Thoracic aorta (tissue), 2 donors: ENCODE measurements at places on chromosomes 16 and 17.

DNA sequence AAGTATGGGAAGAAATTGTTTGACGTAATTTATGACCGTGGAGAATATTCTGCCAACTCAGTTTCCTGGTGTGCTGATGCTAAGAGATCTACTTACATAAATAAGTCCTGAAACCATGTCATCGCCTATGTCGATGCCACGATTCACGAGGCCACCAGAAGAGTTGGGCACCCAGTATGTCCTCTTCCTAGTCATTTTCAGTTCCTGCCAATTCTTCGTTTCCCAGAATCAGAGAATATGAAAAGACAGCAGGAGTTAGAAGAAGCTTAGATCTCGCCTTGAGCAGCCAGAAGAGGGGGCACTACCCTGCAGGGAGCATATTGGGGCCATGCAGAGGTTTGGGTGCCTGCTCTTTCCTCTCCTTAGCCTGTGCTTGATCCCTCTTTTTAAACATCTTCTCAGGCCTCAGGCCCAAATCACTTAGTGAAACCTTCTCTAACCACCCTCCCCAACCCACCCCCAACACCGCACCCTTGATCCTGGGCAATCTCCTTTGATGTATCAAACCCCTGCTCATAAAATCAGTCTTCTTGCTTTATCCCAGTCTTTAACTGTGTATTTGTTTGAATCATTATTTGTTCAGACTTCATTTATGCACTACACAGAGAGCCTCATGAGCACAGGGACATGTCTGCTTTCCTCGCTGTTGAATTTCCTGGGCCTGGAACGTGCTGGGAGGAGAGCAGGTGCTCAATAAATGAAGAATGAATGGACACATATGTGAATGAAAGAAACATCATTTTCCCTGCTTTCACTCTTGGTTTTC lies 12.2 kb upstream of the LONP2 start:
- no peak for DNase-seq

DNA sequence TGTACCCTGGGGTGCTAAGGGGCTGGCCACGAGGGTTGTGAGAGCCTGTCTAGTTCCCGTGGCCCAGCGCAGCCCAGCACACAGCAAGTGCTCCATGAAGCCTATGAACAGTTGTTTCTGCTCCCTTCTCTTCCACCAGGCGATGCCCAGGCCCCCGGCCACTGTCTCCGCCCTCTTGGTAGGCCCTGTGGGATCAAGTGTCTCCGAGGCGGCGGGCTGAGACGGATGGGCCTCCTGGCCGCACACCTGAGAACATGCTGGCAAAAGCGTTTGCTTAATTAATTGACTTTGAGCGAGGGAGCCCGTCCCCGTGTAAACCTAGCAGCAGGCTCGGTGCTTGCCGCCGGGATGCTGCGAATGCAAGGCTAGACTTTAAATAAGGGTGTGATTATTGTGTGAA lies 129.7 kb upstream of the GSE1 start:
- DNase-seq = no peak

GRCh38 chr17:59763861-59764260 lies 56.4 kb downstream of the VMP1 start:
- no peak for DNase-seq

- no peak for DNase-seq
Measured at GRCh38 chr16:19884611-19885450, at the start of gene GPRC5B. Gene GPRC5B, minus strand, starts transcription at chr16:19884848. Its CDS starts 12,003 bp downstream, at chr16:19872845.

- no peak for DNase-seq
Measured at GRCh38 chr17:30559656-30560055, 82.4 kb downstream of the GOSR1 start.

- no peak for DNase-seq
Measured at GRCh38 chr17:60168654-60169053, 18.9 kb downstream of the CA4 start.

- no peak for DNase-seq
Measured at GRCh38 chr17:75524970-75525805, at the start of gene LLGL2. Gene LLGL2, plus strand, starts transcription at chr17:75525697. Its CDS starts 17,730 bp downstream, at chr17:75543427.

GRCh38 chr16:11190588-11191560 lies 65.1 kb downstream of the SOCS1 start:
- no peak for DNase-seq

DNA sequence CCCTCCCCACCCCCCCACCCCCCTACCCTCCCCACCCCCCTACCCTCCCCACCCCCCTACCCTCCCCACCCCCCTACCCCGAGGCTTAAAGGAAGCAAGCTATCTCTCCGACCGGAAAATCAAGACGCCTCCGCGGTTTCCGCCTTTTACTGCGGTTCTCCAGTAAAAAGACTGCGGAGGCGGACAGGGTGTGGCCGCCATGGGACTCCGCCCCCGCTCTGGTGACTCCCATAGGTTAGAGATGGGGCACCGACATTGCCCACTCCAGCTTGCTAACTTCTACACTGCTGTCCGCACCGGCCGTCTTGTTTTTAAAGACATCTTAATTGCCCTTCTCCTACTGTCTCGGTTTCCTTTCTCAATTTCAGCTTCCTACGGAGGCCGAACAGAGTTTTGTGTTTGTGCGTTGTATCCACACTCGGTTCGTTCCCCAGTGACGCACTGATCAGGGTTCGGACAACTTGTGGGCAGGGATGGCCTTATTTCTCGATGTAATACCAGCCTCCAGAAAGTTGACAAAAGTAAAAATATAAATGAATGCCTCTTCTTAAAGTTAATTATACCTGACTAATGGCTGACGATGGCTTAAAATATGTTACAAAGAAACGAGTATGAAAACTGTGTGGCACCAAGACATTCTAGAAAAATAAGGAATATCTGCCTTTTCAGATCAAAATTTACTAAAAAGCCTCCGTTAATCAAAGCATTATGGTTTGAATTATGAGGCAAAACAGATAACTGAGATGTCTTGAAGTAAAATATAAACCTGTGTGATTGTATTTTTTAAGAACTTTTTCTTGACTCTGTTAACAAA lies 1.1 kb upstream of the ZNF200 start:
- no peak for DNase-seq

DNA sequence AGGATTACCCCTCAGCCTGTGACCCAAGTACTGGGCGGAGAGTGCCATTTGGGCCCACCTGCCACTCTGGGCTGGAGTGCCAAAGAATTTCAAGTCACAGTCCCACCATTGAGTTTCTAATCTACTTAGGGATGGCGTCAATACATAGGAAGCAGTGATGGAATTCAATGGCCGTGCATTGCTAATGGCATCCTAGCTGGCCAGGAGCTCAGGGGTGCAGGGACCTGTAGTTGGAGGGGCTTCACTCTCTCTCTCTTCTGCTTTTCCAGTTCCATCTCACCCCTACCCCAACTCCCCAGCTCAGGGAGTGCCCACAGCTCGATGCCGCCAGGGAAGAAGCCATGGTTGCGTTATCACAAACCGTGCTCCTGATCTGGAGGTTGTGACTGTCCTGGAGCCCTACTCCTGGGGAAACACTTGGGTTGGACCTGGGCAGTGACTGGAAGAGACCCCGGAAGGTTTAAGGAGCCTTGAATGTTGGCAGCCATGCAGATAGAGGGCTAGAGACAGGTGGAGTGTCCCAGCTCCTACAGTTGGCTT lies 2.4 kb downstream of the MMP15 start:
- no peak for DNase-seq

DNA sequence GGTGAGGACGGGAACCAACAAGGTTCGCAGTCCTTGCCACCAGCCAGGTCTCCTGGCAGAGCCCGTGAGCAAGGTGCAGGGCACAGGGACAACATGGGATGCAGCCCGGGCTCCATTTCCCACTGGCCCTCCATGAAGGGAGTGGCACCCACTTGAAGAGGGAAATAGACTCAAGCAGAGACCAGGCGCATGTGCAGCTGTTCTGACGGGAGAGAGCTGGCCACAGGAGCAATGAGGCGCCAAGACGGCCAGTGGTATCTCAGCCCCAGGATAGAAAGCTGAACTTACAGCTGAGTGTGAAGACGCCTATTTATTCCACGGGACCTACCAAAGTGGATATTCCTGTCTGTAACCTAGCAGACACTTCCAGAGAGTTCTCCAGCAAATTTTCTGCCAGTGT lies 8.2 kb upstream of the FOXJ1 start:
- DNase-seq = no peak

- no peak for DNase-seq
Measured at GRCh38 chr16:56780646-56781045, 50.7 kb downstream of the NUP93 start.

DNA sequence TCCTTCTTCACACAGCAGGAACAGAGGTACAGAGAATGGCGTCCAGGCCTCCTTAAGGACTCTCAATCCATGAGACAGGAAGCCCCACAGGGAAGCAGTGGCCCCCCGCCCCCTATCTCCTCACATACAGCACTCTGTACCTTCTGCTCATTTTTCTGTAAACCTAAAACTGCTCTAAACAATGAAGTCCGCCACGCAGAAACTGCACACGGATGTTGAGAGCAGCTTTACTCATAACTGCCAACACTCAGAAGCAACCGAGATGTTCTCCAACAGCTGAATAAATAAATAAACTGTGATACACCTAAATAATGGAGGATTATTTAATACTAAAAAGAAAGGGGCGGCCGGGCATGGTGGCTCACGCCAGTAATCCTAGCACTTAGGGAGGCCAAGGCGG lies 9.9 kb downstream of the TBC1D16 start:
- no peak for DNase-seq

DNA sequence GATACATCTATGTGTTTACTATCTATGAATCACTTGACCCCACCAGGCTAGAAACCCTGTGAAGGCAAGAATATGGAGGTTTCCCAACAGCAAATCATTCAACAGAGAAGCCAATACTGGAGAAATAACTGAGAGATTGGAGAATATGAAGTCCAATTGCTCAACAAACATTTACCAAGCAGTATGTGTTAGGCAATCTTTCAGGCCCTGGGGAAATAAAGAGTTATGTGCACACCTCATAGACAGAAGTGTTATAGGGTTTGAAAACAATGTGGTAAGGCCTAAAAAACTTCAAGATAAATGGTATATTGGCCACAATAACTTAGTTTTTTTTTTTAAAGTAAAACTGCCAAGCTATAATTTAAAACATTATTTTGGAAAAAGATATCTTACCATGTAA lies 1245.8 kb downstream of the CDH11 start:
- DNase-seq = no peak

- no peak for DNase-seq
Measured at GRCh38 chr16:83530293-83530692, 277.5 kb upstream of the HSBP1 start.

GRCh38 chr16:57736419-57737351 lies 1.1 kb downstream of the KATNB1 start:
- no peak for DNase-seq

DNA sequence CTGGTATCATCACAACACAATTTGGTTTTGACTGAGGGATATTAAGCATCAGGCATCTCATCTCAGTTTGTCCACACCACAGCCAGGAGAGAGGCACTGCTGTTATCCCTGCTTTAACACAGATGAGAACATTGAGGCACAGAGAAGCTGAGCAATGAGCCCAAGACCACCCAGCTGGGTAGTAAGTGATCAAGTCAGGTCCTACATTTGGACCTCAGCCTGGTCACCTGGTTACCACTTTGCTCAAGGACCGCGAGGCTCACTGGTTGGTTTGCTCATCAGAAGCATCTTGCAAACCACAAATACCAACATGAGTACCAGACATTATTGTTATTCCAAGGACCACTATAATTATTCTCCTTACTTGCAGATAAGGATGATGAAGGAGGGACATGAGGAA lies 245.5 kb downstream of the CBLN1 start:
- DNase-seq = no peak

GRCh38 chr17:80096561-80097021 lies 4.8 kb upstream of the GAA start:
- no peak for DNase-seq

DNA sequence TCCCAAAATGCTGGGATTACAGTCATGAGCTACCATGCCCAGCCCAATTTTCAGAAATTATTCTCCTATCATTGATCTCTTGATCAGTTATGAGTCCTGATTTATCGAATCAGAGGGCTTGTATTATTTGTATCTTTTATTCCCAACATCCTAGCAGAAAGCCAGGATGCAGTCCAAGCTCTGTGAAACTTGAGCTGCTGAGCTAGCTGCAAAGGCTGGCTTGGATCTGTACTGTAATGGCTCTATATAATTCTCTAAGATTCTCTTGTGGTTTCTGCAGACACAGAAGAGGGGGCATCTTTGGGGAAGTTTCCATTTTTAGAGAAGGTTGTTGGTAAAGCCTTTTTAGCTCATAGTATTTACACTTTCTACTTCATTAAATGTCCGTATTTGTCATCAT lies 227.1 kb downstream of the MAP2K4 start:
- no peak for DNase-seq

- DNase-seq = no peak
Measured at GRCh38 chr16:68646953-68647659, 2.0 kb downstream of the CDH3 start.

GRCh38 chr17:32916134-32916533 lies 11.8 kb upstream of the TMEM98 start:
- DNase-seq = no peak

DNA sequence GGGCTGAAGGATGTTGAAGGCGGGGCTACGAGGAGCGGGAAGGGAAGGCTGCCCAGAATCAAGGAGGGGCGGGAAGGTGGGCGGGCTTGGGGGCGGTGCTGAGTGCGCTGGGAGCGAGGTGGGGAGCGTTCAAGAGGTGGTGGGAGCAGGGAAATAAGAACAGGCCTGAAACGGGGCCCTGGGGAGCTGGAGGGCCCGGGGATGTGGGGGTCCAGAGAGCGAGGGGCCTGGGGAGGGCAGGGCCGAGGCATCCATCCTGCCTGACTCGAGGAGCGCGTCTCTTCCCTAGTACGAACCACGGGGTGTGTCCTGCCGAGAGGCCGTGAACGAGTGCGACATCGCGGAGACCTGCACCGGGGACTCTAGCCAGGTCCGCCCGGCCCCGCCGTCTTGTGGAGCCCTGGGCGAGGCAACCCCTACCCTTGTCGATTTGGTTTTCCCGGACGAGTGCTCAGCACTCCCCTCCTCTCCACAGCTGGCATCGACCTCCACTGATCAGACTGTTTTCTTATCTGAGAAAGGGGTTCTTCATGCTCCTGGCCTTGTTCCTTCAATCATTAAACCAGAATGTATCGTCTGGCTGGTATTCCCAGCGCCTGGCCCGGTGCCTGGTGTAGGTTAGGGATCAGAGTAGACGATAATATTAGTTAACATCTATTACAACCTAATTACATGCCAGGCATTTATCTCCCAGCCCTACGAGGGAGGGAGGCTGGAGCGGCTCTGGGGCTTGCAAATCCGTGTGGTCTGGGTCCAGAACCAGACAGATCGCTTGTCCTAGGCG lies 17.2 kb downstream of the ADAM11 start:
- no peak for DNase-seq

GRCh38 chr16:49471038-49471727 lies 97.6 kb downstream of the C16orf78 start:
- no peak for DNase-seq

GRCh38 chr16:81765969-81766368 lies 13.1 kb upstream of the PLCG2 start:
- DNase-seq = no peak

GRCh38 chr17:74147056-74147835 lies 56.2 kb upstream of the RPL38 start:
- DNase-seq = no peak

GRCh38 chr16:25134166-25134700 lies 22.7 kb downstream of the LCMT1 start:
- no peak for DNase-seq
